ENCODE measurements at places on chromosomes 2 and 18. TPM values are rescaled to one million over a fixed set of nuclear protein-coding genes. Genes with fewer than 3 reads are reported as not detected.

GRCh38 chr2:17628349-17629261, 88.1 kb downstream of the VSNL1 start:
- DNase-seq: no peak

DNA sequence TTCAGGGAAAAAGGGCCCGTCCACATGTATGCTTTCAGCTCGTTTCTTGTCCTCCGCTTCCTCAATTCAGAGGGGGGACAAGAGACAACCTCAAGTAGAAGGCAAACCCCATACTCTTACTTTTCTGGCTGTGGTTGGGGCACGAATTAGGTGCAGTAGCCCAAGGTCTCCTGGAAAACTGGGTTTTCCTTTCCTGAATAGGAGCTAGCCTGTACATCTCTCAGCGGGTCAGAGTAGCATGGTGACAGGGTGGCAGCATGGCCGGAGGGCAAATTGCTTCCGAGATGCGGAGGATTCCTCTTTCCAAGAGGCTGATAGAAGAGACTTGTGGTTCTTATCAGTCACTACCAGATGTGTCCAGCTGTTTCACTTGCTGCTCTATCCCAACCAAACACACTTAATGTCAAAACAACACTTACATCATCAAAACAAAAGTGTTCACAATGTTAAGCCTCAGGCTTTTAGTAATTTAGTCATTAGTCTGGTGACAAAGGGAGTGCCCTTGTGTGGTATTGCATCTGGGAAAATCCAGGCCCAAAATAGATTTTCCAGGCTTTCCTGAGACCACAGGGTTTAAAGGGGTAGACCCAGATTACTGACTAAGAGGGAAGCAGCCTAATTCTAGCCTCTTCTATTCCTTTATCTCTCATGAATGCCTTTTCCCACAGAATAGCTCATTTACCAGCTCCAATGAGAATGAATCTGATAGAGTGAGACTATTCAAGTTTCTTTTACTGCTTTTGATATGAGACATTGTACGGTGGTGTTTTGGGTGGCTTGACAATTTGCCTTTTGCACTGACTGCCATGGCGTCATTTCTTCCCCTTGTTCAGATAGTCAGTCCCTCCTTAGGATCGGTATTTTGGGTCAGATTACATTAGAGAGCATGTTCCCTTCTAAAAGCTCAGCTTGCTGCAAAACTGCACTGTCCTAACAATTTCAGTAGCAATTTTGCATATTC, 162.0 kb downstream of the LTBP1 start:
- DNase-seq: no peak

ERLEC1 gene
- total RNA-seq: 87.1 TPM

- no peak for DNase-seq
Observed at GRCh38 chr2:176132205-176133171, 3.0 kb downstream of the HOXD8 start.

- no peak for DNase-seq
Observed at GRCh38 chr2:237505188-237505939, 18.3 kb downstream of the MLPH start.

NABP1 gene
- 34.4 TPM for total RNA-seq

NXPH2 gene
- total RNA-seq: not detected

- no peak for DNase-seq
Observed at GRCh38 chr2:6080932-6081753, 389.0 kb downstream of the SOX11 start.

MYO5B gene
- 53.1 TPM for total RNA-seq

NAT8 gene
- not detected for total RNA-seq

MBD1 gene
- total RNA-seq: 82.3 TPM

TCF23 gene
- total RNA-seq: not detected

VAMP8 gene
- total RNA-seq: 127 TPM

SMYD1 gene
- total RNA-seq: not detected

DNA sequence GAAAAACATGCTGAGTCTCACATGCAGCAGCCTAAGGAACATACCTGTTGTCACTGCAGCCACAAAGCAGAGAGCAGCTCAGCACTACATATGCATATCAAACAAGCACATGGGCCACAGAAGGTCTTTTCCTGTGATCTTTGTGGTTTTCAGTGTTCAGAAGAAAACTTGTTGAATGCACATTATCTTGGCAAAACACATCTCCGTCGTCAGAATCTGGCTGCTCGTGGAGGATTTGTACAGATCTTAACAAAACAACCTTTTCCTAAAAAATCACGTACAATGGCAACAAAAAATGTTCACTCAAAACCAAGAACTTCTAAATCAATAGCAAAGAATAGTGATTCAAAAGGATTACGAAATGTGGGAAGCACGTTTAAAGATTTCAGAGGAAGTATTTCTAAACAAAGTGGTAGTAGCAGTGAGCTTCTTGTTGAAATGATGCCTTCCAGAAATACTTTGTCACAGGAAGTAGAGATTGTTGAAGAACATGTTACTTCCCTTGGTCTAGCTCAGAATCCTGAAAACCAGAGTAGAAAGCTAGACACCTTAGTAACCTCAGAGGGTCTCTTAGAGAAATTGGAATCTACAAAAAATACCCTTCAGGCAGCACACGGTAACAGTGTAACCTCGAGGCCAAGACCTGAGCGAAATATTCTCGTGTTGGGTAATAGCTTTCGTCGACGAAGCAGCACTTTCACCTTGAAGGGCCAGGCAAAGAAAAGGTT, 34.1 kb downstream of the ZNF407 start:
- no peak for DNase-seq

GRCh38 chr2:180695586-180696401, 284.6 kb upstream of the UBE2E3 start:
- DNase-seq: no peak

GRCh38 chr2:176093145-176093897, 800 bp downstream of the HOXD13 start:
- DNase-seq: no peak

PPP1CB gene
- total RNA-seq: 289 TPM

DNA sequence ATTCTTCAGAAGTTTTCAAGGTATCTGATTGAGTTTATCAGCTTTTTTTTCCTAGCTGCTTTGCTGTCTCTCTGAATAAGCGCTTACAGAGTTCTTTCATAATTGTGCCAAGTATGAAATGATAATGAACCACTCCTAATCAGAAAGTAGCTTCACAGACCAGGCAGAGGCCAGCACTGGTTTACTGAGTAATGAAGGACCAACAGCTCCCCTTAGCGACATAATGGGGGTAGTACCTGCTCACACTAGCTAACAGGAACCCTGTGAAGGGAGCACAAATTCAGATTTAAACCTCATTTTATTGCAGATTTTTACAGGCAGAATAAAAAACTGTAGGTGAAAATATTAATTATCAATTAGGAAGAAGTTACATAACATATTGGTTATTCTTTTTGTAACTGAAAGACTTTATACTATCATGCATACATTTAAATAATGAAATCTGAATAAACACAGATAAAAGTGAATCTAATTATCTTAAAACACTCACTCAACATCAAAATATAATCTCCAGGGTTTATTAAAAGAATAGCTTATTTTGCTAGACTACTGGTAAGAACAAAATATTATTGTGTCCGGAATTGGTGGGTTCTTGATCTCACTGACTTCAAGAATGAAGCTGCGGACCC, 53.7 kb upstream of the LRRC30 start:
- DNase-seq: no peak

CLK1 gene
- total RNA-seq: 237 TPM

DCDC2C gene
- 0.59 TPM for total RNA-seq

DNA sequence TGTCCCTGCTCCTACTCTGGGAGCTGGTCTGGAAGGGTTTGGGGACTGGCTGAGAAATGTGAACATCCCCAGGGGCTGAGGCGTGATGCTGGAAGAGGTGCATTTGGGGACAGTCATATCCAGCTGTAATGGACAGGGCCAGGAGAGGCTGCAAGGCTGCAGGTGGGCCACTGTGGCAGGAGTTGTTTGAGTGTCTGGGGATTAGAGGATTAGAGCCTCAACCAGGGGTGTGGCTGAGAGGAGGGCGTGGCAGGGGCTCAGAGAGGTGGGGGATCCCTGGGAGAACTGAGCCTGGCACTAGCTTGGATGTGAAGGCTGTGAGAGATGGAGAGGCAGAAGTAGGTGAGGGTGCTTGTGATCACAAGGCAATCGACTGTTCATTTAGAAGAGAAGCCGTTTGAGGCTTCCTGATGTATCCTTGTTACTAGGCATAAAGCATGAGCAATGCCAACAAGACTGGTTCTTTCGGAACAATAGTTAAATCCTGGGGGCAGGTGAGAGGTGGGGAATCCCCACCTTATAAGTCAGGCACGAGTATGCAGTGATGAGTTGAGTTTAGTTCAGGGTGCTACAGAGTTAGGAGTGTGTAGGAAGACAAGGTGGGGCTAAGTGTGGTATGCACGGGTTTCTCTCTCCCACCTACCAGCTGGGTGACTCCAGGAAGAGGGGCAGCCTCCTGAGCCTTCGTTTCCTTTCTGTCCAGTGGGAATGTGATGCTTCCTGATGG, 31.9 kb downstream of the SH3RF3 start:
- DNase-seq: no peak

TRIM54 gene
- total RNA-seq: 0.15 TPM

SERPINB4 gene
- 0.66 TPM for total RNA-seq

TTN gene
- 23.4 TPM for total RNA-seq

DNA sequence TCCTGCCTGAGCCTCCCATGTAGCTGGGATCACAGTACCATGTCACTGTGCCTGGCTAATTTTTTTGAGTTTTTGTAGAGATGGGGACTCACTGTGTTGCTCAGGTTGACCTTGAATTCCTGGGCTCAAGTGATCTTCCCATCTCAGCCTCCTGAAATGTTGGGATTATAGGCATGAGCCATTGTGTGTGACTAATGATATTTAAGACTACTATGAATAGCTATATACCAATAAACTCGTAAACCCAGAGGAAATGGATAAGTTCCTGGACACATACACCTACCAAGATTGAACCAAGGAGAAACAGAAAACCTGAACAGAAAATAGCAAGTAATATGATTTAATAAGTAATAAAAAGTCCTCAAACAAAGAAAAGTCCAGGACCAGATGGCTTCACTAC, 68.0 kb downstream of the TBR1 start:
- no peak for DNase-seq

- no peak for DNase-seq
Observed at GRCh38 chr2:33013684-33014110, 66.9 kb downstream of the LTBP1 start.

- DNase-seq: no peak
Observed at GRCh38 chr18:78642296-78642951, 337.2 kb upstream of the SALL3 start.

SIX2 gene
- 3.5 TPM for total RNA-seq

- no peak for DNase-seq
Observed at GRCh38 chr2:46091004-46091403, 206.2 kb upstream of the EPAS1 start.

- no peak for DNase-seq
Observed at GRCh38 chr2:171173087-171173486, 12.4 kb upstream of the TLK1 start.

DSC3 gene
- not detected for total RNA-seq

DNA sequence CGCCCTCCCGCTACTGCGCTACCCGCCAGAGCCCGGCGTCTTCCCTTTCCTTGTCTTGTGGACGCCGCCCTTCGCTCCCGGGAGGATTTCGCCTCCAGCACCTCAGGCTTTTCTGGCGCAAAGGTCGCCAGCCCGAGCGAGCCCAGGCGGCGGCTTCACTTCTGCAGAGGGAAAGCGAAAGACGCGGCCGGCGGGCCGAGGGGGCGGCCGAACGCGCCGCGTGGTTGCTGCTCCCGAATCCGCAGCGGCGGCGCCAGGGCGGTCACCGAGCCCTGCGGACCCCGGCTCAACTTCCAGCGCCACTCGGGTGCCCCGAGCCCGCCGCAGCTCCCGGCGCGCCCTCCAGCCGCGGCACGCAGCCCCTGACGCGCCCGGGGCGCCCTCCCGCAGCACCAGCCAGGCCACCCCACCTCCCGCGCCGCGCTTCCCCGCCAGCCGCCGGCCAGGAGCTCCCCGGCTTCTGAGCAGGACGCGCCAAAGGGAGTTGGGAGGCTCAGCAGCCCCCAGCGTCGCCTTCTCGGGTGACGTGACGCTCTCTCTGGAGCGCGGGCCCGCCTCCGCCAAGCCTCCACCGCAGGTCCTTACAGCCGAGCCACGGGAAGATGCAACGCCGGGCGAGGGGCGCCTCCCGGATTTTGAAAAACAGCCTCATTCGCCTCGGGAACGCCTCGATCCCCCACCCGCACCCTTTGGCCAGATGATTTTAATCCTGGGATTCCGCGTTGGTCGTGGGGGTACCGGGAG, 84.9 kb upstream of the EPB41L3 start:
- no peak for DNase-seq

GRCh38 chr2:38634684-38635083, 31.2 kb upstream of the GALM start:
- DNase-seq: no peak

ERMN gene
- total RNA-seq: 2.2 TPM
